Activated CD4-positive, CD25-positive, alpha-beta regulatory T cell treated with anti-CD3 and anti-CD28 coated beads, Interleukin-2, amount 50 U/mL, for 72 hours (primary cell): ENCODE measurements at places on chromosomes 4 and X.

DNA sequence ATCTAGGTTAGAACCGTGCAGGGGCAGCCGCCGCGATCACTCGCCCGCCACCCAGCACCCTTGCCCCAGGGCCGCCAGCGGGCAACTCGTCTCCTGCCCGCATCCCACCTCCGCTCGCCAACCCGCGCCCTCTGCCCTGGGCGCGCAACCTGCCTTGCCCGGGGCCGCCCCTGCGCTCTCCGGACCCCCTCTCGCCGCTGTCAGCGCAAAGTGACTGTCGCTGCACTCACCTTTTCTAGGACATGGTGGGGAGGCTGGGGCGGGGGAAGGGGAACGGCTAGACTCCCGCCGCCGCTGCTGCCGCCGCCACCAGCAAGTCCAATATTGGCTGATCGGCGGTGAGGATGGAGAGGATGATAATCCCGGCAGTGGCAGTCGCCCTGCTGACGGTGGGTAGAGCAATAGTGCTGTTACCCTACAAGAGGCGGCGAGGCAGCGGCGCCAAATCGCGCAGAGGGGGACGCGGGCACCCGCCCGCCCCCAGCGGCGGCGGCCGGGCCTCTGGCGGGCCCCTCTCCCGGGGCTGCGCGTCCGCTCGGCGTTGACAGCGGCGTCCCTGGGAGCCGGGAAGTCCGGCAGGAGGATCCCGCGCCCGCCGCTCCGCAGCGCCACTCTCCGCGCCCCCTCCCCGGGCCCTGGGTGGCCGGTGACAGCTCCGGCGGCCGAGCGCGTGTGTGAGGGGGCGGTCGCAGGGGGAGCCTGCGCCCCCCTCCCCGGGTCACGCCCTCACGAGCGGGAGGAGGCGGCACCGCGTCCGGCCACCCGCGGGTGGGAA lies 2.3 kb upstream of the NR3C2 start:
- DNase-seq = peak; percentile 51

DNA sequence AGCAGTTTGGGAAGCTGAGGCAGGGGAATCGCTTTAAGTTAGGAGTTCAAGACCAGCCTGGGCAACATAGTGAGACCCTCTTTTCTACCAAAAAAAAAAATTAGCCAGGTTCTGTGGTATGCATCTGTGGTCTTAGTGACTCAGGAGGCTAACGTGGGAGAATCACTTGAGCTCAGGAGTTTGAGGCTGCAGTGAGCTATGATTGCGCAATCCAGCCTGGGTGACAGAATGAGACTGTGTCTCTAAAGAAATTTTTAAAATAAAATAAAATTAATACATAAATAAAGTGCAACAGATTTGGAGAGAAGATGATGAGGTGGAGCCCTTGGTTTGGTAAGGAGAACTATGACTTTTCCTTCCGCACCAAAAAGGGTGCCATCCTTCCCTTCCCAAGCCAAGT lies 436.9 kb downstream of the NLGN4X start:
- DNase-seq = no peak

DNA sequence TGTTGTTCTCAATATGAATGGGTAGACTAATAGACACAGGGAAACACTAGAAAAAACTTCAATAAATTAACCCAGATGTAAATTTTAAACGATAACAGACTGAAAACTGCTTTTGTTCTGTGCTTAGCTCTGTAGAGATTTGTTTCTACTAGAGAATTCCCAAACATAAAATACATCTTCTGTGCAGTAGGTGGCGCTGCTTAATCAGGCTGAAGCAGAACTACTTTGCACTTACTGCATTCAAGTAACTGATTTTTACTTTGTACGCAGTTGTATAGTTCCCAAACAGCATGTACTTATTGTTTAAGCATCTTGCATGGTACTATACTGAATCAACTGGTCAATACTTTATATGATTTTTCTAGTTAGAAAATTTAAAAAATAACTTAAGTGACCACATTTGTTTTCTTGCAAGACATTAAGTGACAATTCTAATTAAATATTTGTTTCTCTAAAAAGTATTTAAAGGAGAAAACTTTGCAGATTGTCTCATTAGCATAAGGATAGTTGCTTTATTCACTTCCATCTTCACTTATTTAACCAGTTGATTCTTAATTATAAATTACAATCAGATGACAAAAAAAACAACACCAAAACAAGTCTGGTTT lies 490.6 kb downstream of the IL15 start:
- DNase-seq = peak; percentile 38

- DNase-seq = no peak
Measured at GRCh38 chr4:85777908-85778631, 303.1 kb downstream of the ARHGAP24 start.

DNA sequence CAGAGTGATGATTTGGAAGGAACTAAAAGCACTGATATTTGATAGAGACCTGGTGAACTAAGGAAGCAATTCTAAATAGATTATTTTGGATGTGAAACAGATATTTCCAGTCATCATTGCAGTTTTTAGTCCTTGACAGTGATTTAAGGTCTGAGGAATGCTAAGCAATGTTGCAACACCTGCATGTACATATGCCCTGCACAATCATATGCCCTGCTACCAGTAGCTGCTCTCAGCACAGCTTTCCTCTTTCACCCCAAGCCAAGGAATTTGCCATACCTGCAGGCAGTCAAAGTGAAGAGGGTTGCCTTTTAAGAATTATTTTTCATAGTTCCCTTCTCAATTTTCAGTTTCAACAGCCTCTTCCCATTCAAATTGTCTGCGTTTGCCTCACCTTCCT lies 8.7 kb upstream of the FAM47A start:
- no peak for DNase-seq

DNA sequence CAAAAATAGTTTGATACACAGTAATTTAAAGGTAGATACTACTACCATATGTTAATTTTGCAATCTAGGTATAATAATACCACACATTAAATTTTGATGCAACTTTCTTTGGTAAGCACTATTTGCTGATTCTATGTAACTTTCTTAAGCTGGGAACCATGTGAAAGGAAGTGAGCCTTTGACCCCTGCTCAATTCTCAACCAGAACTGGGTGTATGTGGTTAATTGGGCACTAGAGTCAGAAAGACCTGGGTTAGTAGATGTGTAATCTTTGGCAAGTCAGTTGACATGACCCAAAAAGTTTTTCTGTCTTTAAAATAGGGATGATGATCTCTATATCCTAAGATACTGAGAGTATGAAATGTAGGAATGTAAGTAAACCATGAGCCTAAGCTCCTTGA lies 22.4 kb downstream of the TLR2 start:
- no peak for DNase-seq

DNA sequence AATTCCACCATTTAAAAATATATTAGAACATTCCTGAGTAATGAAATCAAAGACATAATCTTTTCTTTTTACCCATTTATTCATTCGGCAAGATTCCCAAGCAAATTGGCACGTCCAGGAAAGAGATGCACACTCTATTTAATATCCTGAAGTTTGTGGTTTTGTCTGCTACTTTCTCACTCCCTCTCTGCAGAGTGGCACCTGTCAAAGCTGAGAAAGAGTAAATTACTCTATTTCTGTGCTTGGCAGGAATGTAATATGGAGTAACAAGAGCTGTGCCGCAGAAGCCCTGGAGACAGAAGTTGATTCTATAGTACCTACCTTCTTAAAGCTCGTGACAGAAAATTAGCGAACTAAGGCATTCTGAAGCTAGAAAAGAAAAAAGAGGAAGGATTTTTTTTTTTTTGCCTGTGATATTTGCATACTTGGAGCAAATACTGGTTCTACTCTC lies 5.5 kb downstream of the GSTCD start:
- no peak for DNase-seq

- DNase-seq = peak; percentile 92
Measured at GRCh38 chrX:154378799-154379568, at the start of gene EMD. EMD (plus strand) TSS chrX:154379295; CDS start chrX:154379485, 190 bp downstream.

DNA sequence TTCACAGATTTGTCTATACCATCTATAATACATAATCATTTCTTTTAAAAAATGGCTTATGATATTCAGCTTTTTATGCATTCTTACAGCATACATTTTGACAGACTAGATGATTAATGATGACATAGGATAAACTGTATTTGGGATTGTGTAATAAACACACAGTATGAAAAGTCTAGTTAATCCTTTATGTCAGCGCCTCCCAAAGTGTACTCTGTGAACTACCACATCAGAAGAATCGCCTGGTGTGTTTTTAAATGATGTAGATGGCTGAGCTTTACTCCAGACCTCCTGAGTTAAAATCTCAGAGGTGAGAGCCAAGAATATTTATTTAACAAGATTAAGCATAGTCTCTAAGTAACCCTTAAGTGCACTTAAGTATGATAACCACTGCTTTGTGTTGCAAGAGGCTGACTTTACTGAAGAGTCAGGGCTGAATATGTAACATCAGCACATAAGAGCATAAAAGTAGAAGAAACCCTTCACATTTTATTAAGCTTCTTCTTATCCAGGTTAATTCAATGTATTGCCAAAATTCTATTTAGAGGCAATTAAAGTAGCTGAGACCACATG lies 104.2 kb downstream of the ANK2 start:
- no peak for DNase-seq

DNA sequence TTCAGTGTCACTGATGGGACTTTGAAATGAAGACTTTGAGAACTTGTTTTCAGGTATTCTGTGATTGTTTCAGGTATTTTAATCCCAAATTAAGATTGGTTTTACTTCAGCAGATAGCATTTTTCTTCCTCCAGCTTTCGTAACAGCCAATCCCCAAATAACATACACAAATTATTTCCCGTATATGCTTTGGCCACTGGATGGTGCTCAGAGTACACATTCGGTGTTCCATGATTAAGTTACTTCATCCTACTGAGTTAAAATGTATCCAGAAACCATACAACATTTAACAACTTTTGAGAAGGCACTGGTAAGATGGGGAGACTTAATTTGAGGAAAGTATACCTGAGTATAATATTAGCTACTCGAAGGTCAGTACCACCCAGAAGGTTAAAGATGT lies 233.4 kb upstream of the FAM47A start:
- no peak for DNase-seq

GRCh38 chrX:39244147-39244546 lies 442.9 kb downstream of the MID1IP1 start:
- no peak for DNase-seq

DNA sequence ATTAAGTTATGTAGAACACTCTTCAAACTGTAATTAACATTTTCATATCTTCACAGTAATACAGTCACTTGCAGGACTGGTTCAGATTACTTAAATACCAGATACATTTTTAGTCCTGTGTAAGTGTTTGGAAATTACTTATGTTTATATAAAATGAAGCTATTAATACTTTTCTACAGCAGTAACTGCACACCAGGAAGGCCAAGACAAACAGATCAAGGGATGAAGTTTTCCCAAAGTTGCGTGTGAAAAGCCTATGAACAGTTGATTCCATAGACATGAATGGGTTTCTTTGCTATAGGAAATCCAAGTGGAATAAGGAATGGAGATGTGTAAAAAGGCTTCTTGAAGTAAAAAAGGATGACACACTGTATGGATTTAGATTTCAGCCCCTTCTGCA lies 28.9 kb upstream of the DRP2 start:
- no peak for DNase-seq

DNA sequence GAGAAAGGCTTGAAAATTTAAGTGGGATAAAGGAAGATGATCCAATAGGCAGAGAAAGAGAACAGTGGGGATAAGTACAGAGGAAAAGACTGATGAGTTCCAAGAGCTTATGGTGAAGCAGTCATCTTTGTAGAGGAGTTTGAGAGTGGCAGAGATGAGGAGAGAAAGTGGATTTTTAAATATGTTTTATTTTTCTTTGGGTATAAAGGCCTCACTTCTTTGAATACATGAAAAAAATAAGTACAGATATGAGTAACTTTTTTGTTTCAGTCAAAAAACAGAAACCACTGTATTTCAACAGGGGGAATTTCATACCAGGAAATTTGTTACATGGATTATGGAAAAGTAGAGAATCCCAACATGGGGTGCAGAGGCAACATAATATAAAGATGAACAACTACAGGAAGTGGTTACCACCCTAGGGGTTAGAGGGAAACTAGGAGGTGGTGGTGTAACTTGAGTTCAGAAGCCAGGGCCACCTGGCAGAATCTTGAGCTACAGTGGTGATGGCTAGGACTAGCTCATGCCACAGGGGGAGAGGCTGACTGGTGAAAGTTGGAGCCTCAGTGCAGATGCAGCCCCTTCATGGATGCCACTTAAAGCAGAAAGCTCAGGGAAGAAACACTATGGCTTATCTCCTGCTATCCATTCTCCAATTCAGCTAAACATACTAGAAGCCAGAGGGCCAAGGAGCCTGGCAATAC lies 3.4 kb upstream of the CYBB start:
- no peak for DNase-seq

DNA sequence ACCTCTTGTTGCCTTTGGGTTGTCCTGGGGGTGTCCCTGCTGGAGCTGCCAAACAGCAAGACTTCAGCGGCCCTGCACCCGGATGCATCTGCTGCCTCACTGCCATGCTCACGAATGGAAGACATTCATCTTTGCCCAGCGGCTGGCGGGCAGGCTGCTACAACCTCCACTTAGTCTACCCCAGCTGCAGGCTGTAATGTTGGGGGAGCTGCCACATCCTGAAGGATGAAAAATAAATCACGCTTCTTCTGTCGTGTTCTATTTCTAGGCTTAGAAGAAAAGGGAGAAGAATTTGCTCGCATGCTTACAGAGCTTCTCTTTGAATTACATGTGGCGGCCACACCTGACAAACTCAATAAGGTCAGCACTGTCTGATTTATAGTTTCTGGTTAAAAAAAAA lies 61.4 kb downstream of the FAM114A1 start:
- no peak for DNase-seq

DNA sequence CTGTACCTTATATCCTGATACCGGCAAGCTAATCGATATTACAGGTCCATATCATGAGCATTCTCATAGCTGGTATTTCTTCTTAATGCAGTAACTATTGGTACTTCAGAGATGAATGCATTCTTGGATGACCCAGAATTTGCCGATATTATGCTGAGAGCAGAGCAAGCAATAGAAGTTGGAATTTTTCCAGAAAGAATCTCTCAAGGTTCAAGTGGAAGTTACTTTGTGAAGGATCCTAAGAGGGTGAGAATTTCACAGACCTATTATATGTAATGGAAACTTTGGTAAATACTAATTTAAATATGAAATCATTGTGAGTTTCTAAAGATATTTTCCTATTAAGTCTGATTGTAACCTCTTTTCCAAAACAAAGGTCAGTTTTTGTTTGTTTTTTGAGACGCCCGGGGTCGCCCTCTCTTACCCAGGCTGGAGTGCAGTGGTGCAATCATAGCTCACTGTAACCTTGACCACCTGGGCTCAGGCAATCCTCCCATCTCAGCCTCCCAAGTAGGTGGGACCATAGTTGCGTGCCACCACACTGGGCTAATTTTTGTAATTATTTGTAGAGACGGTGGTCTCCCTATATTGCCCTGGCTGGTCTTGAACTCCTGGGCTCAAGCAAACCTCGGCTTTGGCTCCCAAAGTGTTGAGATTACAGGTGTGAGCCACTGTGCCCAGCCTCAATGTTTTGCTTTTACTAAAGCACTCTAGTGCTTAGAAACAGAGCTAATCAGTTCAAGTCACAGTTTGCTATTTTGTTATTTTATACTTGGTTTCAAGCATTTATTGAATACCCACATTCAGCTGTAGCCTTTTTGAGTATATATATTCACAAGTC lies 18.6 kb downstream of the PI4K2B start:
- DNase-seq = no peak

DNA sequence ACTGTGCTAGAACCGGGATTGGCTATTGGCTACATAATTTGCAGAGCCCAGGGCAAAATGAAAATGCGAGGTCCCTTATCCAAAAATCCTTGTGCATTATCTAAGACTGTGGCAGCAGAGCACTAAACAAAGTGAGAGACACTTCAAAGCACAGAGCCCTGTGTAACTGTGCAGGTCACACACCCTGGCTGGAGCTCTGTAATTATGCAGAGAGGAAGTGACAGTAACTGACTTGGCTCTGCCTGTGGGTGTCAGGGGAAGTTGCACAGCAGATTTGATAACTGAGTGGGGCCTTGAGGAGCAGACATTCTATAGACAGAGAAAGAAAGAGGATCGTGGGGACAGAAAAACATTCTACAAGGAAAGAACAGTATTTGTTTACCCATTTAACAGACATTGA lies 173.5 kb upstream of the FMR1 start:
- no peak for DNase-seq
